Stimulated activated CD4-positive, alpha-beta T cell treated with anti-CD3 and anti-CD28 coated beads, Interleukin-15, amount 100 ng/mL, for 1 hour (primary cell): ENCODE measurements at places on chromosomes 4 and X.

DNA sequence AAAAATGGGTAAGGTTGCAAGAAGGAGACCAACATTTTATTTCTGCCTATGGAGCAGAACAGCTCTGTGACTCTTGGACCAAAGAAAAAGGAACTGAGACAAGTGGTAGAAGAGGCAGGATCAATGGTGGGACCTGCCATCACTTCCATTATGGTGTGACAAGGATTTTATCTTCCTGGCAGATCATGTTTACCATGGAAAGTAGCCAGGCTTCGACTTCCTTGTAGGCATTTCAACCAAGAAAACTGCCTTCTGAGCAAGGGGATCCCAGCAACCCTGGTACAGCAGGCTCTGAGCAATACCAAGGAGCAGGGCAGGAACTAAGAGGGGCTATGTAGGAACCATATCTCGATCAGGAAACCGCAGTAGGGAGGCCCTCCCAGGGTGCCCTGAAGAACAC is 317.4 kb downstream of the IQCM start:
- DNase-seq = no peak

DNA sequence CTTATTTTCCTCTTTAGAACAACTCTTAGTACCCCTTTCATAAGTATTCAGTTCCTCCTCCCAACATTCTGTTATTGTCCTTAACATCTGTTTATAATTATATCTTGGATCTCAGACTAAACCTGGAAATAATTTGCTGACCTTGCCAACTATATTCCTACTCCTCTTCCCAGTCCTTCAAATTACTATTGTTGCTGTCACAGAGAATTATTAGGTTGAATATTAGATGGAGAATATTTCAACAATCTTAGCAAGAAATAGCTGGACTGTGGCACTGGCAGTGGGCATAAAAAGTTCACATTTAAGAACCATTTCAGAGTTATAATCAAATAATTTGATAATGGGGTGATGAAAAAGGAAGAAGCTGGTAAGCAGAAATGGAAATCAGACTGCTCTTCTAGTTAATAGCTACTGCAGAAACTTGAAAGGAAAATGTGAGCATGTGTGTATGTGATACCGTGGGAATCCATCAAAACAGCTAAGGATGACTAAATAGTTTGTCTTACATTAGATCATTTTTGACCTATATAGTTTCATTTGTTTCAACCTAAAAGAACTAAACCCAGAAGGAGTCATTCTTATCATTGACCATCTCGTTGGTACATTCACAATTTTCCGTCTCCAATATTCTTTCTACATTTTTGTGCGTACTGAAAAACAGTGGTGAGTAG is 43.3 kb upstream of the PRDM8 start:
- no peak for DNase-seq

DNA sequence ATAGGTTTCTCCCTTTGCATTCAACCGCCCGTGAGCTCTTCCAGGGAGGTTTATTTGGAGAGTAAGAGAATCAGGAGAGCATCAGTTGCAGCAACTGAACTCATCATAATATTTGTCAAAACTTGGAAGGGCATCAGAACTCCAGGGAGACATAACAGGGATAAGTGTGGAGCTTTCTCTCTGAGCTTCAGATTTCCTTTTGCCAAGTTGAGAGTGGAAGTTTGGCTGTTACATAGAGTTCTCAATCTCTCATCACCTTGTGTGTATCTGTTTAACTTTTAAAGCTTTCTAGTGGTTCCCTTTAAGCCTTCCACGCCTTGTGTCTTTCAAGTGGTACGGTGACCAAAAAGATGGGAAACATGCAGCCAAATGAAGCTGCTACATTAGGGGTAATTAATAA is 18.8 kb downstream of the BMP3 start:
- DNase-seq = no peak

GRCh38 chr4:1869530-1870327 is 1.5 kb upstream of the NSD2 start:
- no peak for DNase-seq

GRCh38 chr4:94219402-94219801 is 11.7 kb downstream of the SMARCAD1 start:
- no peak for DNase-seq

- no peak for DNase-seq
Measured at GRCh38 chrX:119698845-119699244, 5.9 kb upstream of the SEPTIN6 start.

DNA sequence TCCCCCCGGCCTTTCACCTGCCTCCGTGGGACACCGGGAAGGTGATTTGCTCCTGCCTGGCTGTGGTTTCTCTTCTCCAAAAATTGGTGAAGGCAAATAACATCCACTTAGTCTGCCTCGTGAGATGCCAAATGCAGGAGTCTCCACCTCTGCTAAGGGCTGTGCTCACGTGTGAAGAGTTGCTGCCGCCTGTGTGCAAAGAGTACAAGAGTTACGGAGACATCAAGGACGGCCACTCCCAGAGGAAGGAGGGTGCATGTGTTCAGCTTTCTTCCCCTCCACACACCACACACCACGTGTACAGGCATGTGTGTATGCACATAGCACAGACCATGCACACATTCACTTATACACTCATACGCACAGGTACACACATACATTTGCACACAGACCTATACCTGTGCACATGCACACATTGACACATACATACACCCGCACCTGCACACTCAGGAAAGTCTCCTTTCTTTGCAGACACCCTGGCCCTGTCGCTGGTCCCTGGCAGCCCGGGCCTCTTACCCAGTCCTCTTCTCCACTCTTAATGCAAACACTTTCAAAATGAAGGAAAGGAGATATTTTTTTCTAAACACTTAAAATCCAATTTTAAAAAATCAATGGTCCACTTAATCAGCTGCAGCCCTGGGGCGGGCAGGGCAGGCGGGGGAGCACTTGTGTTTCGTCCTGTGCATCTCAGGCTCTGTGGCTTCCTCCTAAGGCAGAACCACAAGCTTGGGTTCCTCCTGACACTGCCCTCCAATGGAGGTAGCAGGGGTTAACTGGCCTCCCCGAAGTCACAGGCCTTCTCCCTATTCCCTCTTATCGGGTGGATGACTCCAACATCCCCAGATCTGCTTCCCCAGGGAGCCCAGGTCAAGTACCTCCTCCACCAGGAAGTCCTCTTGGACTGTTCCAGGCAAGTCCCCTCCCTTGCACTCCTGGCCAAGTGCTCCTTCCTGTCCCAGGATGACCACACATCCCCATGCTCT is 103.0 kb downstream of the CPZ start:
- DNase-seq = no peak

DNA sequence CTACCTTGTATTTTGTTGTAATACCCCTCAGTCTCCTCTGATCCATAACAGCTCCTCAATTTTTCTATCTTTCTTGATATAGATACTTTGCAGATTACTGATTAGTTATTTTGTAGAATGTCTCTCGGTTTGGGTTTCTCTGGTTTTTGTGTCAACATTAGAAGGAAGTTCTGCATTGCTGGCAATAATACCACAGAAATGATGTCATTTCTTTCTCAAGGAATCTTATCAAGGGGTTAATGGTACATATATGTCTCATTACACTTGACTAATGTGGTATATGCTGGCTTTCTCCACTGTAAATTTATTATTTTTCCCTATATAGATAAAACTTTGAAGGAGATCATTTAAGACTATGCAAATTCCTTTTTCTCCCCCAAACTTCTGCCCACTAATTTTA is 183.6 kb upstream of the DKK2 start:
- no peak for DNase-seq

GRCh38 chrX:13076176-13076961 is 31.9 kb upstream of the FAM9C start:
- DNase-seq = no peak

DNA sequence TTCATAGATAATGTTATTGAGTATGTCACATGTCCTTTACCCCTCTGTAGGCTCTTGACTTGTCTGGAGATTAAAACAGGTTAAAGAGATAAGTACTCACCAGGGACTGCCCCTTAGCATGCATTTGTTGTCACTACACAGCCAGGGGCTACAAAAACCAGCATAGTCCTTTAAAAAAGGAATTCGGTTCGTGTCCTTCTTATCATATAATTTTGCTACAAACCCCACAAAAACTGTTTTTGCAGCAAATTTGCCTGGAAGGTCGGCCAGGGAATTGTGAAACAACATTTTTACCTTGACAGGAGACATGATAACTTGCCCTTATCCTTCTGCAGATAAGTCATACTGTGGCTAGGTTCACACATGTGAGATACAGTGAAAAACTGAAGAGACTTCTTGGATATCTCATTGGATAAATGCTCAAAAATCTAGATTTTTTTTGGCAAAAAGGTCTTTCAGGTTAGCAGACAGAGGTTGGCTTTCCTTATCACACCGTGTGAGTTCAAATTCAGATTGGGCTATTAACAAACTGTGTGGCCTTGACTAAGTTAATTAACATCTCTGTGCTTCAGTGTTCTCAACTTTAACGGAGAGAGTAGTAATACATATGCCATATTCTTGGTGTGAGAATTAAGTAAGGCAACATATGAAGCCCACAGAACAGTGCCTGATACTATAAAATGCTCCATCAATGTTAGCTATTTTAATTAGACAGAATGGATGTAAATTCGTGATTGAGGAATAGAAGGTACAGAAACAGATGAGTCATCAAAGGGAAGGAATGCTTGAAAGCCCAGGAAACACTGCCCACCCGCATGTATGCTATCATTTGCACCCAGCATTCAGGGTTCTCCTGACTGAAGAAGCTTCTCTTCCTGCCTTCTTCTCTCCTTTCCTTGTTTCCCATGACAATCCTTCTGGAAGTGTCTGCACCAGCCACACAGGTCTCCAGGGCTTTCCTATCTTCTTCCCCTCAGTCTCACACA is 30.0 kb downstream of the FAM9C start:
- DNase-seq = no peak
